Substantia nigra (tissue), 51 donors: ENCODE measurements at places on chromosomes 3 and 15.
A peak's percentile ranks its signal among the peaks of the same experiment; 100 is the strongest.

- DNase-seq, result no peak
Observed at GRCh38 chr3:63528325-63529000, 124.0 kb upstream of the SNTN start.

- no peak for DNase-seq
Observed at GRCh38 chr3:133464573-133464972, 64.7 kb downstream of the BFSP2 start.

DNA sequence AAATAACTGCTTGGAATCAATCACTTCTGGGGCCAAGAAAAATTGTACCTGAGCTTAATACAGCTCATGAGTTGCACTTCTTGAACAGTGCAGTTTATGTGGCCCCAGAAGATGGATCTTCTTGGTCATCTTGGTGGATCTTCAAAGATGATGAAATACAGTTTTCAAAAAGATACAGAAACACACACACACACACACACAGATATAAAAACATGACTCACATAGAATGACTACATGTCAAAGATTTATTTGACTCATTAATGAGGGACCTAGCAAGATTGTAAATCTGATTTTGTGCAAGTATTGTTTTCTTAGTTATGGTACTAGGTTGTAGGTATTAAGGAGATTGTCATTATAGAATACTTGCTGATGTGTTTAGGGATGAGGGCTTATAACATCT is 32.6 kb downstream of the PDCD6IP start:
- no peak for DNase-seq

DNA sequence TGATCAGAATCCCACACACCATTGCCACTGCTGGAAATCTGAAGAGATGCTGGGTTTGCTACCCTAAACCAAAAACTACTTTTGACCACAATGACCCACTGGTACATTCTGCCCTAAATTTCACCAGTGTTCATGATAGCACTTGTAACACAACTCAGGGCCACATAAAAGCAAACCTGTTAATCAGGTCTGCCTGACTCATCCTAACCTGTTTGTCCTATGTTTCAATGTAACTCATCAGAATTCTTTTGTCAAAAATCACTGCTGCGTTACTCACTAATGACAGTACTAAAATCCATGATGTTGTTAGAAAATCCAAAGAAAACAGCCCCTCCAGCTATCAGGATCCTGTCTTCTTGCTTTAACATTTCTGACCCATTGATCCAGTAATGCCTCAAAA is 55.6 kb upstream of the XCR1 start:
- DNase-seq, result no peak

- no peak for DNase-seq
Observed at GRCh38 chr15:62752657-62753517, 289.7 kb upstream of the TPM1 start.

GRCh38 chr15:93073465-93073952 is 15.5 kb downstream of the RGMA start:
- DNase-seq, result no peak

GRCh38 chr15:64746921-64747320 is 28.5 kb downstream of the RBPMS2 start:
- DNase-seq, result no peak

DNA sequence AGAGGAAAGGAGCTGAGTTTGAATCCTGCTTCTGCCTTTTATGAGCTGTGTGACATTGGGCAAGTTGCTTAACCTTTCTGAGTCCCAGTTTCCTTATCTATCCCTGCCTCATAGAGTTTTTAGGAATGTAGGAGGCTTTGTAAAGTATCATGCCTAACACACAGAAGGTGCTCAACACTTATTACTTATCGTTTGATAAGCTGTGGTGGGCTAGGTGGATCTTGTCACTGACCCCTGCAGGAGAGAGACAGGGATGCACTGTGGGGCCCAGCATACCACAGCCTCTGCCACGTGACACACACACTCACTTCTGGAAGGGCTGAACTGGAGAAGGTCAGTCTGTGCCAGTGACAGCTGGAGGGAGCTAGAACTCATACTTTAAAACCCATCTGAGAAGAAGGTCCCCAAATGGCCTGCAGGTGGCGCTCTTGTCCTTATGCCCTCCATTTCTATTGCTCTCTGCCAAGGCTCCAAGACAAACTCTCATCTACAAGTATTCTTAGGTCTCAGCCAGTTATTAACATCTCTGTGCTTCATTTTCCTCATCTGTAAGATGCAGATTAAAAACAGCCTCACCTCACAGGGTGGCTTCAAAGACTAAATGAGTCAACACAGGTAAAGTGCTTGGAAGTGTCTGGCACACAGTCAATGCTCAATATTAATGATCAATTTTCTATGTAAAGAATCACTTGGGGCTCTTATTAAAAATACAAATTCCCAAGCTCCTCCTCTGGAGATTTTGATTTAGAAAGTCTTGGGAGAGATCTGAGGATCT is 57.5 kb upstream of the HACD2 start:
- peak; percentile 50 for DNase-seq

DNA sequence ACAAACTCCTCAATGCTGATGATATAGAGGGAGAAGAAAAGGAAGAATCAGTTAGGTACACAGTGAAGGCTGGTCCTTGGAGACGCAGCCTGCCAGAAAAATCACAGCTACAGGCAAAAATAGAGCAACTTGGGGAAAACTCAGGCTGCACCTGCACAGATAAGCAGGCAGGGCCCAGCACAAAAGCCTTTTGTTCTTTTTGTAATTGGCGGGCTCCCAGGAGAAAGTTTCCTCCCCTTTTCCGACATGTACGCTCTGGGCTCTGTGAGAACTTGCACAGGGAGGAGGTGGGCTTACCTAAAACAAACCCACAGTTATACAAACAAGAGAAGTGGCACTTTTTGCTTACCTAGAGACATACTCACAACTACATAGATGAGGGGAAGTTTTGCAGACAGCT is 813.4 kb upstream of the EPHA6 start:
- DNase-seq, result no peak

DNA sequence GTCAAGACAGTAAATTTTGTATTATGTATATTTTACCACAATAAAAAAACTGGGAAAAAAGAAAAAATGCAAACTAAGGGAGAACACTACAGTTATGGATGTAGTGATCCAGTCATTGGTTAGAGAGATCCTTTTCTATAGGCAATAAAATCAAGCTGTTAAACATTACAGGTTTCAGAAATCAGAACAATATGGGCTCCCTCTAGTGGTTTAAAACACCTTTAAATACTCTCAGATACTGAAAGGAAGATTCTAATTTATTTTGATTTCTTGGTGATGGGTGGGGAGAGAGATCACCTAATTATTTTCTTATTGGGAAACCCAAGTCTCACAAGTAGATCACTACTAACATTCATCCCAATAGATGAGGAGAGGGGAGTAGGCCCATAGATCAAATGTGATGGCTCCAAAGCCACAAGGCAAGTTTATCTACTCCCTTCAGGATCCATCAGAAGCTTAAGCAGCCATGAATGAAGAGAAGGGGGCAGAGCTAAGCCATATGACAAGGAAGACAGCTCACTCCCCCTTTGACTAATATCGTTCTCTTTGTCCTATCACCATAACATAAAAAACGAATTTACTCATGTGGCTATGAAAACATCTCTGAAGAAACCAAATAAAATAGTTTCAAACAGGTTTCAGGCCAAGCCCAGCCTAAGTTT is 118.6 kb downstream of the ANO10 start:
- no peak for DNase-seq

- no peak for DNase-seq
Observed at GRCh38 chr15:37102305-37103162, 2.2 kb upstream of the MEIS2 start.

DNA sequence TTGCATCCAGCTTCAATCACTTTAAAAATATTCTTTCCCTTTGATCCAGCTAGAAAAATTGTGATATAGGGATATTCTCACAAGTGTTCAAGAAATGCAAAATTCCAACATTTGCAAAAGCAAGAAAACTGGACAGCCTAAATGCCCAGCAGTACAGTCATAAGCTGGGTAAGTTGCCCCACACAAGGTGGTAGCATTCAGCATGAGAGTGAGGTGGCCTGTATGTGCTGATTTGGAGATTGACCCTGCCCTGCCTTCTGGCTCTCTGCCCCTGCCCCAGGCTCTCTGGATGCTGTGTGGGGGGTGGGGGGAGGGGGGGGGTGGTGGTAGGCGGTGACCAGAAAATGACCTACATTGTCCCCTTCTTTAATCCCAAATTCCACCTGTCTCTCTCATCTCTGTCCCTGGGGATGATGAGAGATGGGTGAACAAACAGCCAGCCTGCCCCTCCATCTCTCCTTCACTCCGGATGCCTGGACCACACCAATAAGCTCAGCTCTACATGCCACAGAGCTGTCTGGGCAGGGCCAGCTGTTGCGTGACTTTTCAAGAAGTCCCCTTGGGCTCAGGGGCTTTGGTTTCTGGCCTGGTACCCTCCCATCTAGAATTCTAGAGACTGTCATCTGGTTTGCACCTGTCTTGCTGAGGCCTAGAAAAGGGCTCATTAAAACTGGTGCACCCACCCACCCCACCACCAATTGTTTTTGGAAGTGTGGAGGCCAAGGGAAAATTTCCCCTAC is 42.2 kb downstream of the SLC28A1 start:
- DNase-seq, result no peak

DNA sequence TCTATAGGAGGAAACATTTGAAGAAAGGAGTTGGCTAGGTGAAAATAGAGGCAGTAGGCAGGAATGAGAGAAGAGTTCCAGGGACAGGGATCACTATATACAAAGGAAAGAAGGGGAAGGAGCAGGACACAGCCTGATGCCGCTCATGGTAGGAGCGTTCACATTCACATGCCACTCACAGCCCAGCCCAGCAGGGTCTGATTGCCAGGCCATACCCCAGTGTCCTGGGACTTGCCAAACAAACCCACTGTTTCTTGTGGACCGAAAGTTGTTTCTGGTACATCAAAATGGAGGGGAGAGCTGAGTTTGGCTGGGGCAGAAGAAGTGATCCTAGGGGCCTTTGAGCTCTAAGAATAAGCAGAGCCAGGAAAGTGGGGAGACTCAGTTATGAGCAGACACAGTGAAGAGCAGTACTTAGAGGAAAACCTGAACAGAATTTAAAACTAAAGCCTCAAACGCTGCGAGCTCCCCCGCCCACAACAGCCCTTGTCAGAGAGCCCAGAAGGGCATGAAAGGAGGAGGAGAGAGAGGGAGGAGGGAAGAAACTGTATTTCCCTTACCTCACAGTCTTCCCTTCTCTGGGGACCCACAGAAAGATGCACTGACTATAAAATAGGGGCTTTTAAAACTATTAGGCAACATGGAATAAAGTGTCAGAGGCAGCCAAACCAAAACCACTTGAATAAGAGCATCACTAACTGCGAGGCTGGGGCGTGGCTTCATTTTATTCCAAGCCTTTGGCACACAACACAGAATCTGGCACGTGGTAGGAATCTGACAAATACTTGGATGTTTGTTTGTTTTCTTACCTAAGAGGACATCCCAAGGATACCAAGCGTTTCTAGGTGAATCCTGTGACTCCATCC is 129.0 kb downstream of the RPL22L1 start:
- peak; percentile 49 for DNase-seq

- no peak for DNase-seq
Observed at GRCh38 chr3:129005526-129006303, 4.6 kb downstream of the EFCC1 start.

- no peak for DNase-seq
Observed at GRCh38 chr3:112302881-112303763, 9.1 kb upstream of the SLC9C1 start.

DNA sequence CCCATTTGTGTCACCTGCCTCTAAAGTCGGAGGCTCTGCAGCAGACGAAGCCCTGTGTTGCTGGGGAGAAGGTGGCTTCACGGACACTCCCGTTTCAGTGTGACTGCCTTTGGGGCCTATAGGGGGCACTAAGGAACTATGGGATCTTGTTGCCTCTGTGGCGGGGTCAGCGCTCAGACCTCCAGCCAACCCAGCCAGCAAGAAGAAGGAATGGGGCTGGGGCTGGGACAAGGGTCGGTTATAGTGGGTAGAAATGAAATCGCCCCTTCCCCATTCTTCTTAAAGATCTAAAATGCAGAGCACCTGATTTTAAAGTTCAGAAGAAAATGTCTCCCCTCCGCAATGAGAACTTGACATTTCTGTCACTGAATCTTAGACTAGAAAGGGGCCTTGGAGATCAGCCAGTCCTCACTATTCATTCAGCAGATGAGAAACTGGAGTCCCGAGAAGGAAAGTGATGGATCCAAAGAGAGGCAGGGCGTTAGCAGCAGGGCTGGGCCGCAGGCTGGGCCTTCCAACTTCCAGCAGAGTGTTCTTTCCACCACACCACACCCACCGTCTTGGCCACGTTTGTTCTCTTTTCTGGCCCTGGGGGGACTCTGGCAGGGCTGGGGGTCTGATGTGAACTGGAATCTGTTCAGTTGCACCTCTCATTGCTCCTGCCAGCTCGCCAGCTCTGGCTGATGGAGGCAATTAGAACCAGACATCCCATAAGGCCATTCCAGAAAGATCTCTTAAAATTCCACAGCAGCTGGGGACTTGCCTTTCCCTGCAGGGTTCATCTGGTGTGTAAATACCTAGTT is 195.4 kb downstream of the OPA1 start:
- peak; percentile 59 for DNase-seq

GRCh38 chr3:52243791-52244628 is 1.5 kb upstream of the PPM1M start:
- DNase-seq, result peak; percentile 18

DNA sequence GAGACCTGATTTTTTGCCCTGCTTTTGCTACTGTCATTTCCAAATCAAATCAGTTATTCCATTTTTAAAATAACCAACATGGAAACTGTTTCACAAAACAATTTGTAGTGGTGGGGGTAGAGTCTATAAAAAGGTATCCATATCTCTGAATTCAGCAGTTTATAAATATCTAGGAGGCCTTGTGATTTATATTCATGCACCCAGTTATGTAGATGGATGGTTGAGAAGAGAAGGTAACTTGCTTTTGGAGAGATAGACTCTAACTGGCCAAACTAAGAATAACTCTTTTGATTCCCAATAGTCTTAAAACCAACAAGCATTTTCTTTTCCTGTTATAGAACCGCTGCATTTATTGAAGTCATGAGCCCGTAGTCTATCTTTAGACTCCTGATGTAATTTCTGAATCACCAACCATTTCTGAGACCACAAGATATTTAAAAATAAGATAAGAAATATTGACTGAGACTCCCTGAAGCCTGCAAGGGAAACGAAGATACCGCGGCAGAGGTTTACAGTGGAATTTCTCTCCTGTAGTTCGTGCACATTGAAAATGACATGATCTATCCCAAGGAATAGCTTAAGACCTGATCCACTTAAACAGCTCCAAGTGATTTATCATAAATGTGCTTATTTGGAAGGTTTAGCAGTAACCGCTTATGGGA is 68.5 kb downstream of the SAMMSON start:
- DNase-seq, result no peak
